ENCODE measurements at places on chromosomes 6 and 20. TPM values are rescaled to one million over a fixed set of nuclear protein-coding genes. Genes with fewer than 3 reads are reported as not detected.

- DNase-seq, result no peak
Observed at GRCh38 chr6:81763968-81764367, 11.5 kb upstream of the TENT5A start.

GRCh38 chr6:2102966-2103365 lies 142.4 kb downstream of the GMDS start:
- no peak for DNase-seq

DNA sequence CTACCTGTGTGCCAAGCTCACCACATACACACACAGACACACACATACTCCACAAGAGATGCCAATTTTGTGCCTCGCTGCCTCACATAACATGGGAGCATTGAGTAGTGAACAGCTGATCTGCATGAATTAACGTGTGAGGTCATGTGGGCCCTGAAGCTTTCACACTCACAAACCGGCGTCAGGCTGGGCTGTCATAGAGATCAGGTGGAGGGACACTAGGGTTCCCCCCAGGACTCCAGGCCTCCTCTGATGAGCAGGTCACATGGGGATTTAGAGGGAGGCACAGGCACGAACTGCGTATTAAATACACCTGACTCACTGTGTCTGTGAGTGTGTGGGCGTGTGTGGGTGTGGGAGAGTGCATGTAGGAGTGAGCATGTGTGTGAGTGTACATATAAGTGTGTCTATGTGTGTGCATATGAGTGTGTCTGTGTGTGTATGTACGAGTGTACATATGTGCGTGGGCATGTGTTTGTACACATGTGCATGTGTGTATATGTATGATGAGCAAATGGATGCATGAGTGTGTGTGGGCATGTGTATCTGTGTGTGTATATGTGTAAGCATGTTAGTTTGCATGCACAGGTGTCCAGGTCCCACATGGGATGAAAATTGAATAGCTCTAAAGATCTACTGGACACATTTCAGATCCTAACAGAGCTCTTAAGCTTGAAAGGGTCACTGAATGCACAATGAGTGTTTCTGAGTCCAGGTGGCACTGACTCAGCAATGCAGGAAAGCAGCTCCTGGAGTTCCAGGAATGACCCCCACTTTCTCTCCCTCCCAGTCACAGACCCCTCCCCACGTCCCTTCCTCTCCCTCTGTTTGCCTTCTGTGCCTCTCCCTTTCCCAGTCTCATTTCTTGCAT lies 336.6 kb downstream of the PREX1 start:
- DNase-seq, result no peak

DNA sequence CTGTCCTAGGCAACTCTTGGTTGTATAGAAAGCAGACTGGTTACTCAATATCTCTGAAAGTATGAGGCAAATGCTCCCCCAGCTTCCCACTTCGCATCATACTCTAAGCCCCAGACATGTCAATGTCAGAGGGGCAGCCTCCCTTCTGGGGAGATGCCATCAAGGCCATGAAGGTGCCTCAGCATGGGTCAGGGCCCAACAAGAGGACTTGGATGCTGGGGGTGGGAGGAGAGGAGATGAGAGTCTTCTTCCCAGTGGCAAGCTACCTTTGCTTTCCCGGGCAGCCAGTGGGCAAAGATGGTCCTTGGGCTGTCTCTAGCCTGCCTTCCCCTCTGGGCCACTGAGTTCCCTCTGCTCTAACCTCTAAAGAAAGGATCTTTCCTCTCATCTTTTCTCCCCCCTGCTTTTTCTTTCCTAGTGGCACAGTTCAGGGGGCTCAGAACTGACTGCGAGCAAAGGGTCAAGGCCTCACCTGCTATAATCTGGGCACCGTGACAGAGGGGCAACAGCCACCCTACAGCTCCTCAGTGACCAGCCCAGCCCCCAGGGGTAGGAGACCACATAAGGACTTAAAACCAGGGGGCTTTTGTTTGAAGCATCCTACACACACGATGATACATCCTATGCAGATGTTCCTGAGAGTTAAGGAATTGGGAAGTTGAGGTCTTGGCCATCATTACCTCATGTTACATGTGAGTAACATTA lies 26.2 kb downstream of the MOCS1 start:
- DNase-seq, result no peak

DNA sequence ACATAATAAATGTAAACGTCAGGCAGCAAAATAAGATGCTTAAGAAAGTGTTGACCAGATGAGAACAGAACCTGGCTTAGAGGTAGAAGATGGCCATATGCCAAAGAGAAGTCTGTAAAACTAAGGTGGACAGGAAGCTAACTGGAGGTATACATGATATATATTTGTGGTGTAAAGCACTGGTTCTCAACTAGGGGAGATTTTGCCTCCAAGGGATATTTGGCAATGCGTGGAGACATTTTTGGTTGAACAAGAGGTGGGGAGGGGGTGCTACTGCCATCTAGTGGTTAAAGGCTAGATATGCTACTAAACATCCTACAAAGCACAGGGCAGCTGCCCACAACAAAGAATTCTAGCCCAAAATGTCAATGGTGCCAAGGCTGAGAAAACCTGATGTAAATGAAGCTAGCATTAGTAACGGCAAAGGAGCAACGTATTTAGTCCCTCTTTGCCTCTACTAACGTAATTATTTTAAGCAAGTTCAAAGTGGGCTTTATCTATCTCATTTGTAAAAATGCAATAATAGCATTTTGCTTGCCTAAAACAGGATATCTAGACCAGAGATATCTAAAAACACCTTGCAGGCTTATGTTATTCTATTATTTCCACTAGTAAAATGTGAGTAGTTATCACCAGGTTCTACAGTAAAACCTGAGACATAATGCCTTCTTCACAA lies 182.6 kb downstream of the RNGTT start:
- peak; percentile 13 for DNase-seq

GRCh38 chr6:150458579-150458978 lies 89.8 kb downstream of the IYD start:
- no peak for DNase-seq

DNA sequence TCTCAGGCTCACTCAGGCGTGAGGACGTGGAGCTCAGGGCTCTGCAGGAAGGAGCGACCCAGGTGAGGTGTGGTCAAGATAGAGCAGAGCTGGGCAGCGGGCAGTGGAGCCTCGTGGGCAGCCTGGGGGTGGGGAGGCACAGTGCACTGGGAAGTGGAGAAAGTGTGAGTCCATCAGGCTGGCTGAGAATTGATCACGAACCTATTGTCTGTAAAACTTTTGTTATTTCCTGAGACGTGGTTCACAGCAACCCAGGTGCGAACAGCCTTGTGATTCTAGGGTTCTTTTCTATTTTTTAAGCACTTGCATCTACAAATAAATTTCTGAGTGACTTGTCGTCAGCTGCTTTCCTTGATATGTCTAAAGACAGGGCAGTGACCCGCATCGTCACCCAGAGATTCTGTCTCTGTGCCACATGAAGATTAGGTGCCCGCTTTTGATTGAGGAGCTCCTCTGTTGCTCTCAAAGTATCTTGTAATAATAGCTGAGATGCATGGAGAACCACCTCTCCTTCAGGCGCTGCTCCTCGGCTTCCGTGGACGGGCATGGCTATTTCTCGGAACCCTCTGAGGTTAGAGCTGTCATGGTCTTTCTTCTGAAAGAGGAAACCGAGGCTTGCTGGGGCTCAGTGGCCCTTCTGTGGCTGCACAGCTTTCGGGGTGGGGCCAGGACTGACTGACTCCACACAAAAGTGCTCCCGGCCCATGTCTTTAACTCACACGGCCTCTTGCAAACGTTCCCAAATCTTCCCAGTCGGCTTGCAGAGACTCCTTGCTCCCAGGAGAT lies 662 bp upstream of the CCR6 start:
- no peak for DNase-seq

DNA sequence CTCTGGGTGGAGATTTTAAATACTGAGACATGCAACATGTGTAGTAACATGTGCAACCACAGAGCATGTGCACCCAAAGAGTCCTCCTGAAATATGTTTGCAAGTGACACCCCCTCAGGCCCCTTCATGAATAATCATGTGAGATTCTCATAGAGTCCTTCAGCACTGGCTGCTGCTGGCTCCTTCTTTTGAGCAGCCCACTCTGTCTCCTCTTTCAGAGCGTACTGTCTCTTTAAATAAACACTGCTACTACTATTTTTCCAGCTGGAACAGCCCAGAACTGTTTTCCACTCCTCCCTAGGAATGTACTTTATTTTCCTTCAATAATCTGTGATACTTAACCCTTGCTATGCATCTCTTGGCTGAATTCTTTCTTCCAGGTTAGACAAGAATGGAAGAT lies 42.0 kb downstream of the HLA-DRB5 start:
- DNase-seq, result no peak

DNA sequence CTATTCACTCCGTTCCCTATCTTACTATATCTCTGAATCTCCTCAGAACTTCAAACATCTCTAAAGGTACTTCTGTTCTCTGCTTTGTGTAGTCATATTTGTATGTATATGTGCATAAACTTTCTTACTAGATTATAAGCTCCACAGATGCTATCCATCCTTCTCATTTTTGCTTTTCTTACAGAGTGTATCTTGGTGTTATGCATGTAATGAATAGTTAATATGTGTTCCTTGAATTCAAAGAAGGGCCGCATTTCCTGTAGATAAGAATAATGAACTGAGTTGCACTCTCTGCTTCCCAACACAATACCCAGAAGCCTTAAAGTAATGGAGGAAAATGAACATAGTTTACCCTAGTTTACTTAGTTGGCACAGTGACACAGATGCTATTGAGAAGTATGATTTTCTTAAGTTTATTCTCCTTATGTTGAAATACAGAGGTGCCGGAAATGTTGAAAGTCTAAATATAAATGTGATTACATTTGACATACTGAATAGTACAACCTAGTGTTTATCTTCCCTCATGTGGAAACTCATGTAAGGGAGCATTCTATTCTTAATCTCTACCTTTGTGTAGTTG lies 6.0 kb downstream of the NUS1 start:
- peak; percentile 20 for DNase-seq

DNA sequence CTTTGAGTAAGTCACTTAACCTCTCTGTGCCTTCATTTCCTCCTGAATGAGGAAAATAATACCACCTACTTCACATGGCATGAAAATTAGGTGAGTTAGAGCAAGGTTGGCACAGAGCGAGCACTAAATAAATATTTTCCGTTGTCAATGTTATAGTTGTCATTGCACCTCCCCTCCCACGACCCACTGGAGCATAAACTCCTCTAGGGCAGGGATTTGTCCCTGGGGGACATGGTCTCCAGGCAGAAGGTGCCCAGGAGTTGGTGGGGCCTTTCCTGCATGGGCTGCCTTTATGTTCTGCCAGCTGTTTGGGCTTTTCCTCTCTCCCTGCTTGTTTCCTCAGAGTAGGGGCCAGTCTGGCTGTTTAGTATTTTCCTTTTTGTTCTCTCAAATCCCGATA lies 1.3 kb upstream of the ANGPT4 start:
- DNase-seq, result no peak

- no peak for DNase-seq
Observed at GRCh38 chr6:27174958-27175357, 72.5 kb upstream of the PRSS16 start.

- no peak for DNase-seq
Observed at GRCh38 chr6:170003027-170003426, 251.6 kb downstream of the ERMARD start.

GRCh38 chr6:126170978-126171382 lies 168.9 kb upstream of the CENPW start:
- no peak for DNase-seq

- no peak for DNase-seq
Observed at GRCh38 chr6:119661628-119662027, 312.1 kb upstream of the MAN1A1 start.

GRCh38 chr6:150987371-150987828 lies 121.9 kb downstream of the MTHFD1L start:
- no peak for DNase-seq

- DNase-seq, result no peak
Observed at GRCh38 chr20:18694071-18694470, 106.2 kb downstream of the DTD1 start.

DNA sequence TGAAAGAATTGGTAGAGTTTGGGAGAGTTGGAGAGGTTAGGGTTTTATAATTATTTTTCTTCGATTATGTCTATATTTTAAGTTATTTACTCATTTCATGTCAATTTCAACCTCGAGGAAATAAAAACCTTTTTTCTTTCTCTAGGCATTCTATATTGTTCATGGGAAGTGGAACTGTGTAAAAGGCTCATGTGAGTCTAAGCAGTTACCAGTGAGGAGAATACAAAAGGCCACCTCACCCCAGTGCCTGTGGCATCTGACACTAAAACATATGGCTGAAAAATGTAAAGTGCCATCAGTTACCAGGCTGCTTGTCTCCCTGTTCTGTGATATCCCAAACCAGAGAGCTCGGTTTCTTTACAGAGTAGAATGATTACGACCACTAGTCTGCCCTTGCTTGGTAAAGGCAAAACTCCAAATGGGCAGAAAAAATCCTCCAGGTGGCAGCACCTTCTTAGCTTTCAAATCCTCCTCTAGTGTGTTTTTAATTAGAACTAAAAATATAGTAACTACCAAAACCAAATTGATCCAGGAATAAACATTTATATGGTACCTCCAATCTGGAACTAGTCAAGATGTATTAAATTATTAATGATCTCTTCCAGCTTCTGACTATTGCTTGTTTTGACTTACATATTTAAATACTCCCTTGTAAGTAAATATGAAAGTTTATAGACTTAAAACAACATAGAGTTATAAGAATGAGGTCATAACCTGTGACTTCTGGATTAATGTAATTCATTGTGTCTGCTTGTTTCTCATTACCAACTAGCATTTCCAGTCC lies 122.6 kb upstream of the MCHR2 start:
- DNase-seq, result peak; percentile 32

DNA sequence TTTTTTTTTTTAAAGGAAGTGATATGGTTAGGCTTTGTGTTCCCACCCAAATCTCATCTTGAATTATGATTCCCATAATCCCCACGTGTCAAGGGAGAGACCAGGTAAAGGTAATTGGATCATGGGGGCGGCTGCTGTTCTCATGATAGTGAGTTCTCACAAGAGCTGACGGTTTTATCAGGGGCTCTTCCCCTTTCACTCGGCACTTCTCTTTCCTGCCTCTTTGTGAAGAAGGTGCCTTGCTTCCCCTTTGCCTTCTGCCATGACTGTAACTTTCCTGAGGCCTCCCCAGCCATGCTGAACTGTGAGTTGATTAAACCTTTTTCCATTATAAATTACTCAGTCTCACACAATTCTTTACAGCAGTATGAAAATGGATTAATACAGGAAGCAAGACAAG lies 64.3 kb downstream of the ZFP64 start:
- DNase-seq, result no peak

The NOX3 gene
- total RNA-seq, result not detected

The BCKDHB gene
- 10.8 TPM for total RNA-seq

The GMPR gene
- 32.3 TPM for total RNA-seq

The STMN3 gene
- total RNA-seq, result 3.1 TPM

The UBE2V1 gene
- total RNA-seq, result 46.9 TPM

The ZNF165 gene
- total RNA-seq, result 0.33 TPM

The RAD21L1 gene
- 0.14 TPM for total RNA-seq

The KHDC1 gene
- total RNA-seq, result 0.81 TPM

The PNLDC1 gene
- total RNA-seq, result 0.11 TPM

The AFDN gene
- total RNA-seq, result 84.1 TPM

The ESR1 gene
- total RNA-seq, result 0.04 TPM

Data from pulmonary artery endothelial cell (primary cell).